NCI-H2081 (cell line): ENCODE measurements at places on chromosomes 6 and 20.

DNA sequence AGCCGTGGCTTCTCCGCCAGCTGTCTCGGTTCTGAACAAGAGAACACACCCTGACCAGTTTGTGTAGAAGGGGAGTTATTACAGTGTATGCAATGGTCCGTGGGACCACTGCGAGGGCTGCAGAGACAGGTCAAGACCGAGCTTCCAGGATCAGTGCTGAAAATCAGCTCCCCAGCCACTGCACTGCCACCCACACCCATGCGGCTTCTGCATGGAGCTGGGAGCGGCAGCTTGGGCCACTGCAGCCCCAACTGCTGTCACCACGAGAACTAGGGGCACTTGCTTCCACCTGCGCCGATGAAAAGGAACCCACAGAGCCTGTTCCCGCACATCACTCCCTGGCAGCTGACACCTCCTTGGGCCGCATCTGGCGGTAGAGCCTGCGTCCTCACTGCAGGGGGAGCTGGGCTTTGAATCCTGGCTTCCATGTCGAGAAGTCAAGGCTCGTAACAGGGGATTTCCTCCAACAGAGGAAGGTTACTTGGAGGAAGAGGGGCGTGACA lies 56.2 kb downstream of the TMEM242 start:
- DNase-seq = no peak

DNA sequence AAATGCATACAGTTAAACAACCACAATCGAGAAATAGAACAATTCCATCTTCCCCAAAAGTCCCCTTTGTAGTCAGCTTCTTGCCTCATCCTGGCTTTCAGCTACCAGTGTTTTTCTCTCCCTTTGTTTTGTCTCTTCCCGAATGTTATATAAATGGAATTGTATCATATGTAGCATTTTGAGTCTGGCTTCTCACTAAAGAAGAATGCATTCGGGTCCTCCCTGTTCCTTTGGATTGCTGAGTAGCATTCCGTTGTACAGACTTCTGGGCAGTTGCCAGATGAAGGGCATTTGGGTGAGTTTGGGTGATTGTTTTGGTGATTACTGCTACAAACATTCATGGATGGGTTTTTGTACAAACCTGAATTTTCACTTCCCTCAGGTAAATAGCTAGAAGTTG lies 27.8 kb downstream of the PRPH2 start:
- DNase-seq = no peak

DNA sequence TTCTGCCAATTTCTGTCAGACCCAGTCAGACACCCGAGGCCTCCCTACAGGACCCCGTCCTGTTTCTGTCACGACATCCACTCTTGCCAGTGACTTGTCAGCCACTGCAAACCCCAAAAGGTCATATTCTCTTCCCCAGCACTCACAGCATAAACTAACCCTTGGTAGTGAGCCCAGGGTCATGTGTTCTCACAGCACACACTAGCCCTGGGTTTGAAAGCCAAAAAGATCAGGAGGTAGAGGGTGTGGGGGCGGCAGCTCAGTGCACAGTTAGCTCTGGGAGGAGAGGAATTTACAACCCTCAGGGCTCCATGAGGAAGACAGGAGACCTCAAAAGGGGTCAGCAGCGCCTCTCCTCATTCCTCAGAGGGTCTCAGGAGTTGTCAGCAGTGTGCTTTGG lies 9.9 kb upstream of the SNX9 start:
- no peak for DNase-seq

GRCh38 chr6:33433544-33434191 lies 13.8 kb downstream of the SYNGAP1 start:
- DNase-seq = no peak

- no peak for DNase-seq
Observed at GRCh38 chr6:45818655-45819054, 197.0 kb downstream of the CLIC5 start.

DNA sequence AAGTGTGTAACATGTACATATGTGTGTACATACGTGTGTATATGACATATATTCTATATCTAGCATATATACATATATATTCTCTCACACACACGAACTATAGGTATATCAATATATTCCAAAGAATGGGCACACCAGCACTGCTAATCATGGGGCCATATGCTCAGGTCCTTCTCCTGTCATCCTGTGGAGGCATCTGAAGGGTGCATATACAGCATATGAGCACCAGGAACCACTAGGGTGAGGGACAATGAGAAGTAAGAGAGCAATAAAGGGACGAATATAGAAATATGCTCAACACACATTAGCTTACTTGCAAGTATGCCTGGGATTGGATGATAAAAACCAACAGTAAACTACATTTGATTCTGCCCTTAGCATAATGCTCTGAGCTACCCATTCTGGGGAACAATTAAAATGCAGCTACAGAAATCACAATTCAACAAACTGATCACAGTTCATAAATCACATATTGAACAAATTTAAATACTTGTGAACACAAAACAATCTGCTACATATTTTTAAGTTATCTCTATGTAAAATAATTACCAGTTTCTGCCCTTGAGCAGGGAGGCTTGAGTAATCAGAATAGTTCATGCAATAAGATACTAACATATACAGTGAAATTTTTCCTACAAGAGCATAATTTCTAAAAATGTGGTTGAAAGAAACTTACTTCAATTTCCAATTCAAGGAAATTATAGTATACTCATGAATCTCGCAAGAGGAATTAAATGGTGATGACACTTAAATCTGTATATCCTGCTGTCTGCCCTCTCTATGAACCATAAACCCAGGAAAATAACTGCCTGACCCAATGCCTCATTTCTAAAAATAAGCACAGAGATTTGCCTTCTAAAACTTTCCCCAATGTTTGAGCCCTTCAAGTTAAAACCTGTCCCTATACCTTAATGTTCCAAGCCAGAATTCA lies 272.2 kb upstream of the THEMIS start:
- DNase-seq = no peak

- no peak for DNase-seq
Observed at GRCh38 chr20:39421571-39422105, 459.5 kb downstream of the DHX35 start.

DNA sequence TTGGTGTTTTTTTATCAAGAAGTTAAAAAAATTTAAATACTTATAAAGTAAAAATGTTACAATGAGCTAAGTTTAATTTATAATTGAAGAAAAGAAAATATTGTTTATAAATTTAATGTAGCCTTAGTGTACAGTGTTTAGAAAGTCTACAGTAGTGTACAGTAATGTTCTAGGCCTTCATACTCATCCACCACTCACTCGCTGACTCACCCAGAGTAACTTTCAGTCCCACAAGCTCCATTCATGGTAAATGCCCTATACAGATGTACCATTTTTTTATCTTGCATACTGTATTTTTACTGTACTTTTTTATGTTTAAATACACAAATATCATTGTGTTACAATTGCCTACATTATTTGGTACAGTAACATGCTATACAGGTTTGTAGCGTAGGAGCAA lies 26.0 kb downstream of the HTR1E start:
- DNase-seq = no peak

GRCh38 chr20:54131675-54132611 lies 41.8 kb downstream of the CYP24A1 start:
- DNase-seq = no peak

DNA sequence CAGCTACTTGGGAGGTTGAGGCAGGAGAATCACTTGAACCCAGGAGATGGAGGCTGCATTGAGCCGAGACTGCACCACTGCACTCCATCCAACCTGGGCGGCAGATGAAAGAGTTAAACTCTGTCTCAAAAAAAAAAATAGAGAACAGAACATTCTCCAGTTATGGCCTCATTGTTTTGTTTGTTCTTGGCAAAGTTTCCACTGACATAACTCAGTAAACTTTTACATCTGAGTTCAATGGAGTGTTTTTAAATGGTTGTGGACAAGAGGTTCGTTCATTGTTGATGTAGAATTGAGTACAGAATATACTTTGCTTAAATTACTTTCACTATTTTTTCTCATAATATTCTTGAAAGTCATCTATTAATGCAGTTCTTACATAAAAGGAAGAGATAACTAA lies 42.2 kb upstream of the IFNGR1 start:
- no peak for DNase-seq

- no peak for DNase-seq
Observed at GRCh38 chr20:48359692-48360341, 468.0 kb downstream of the PREX1 start.
